Chondrocyte (in vitro differentiated cells): ENCODE measurements at places on chromosomes 1 and 21. TPM values are rescaled to one million over a fixed set of nuclear protein-coding genes. Genes with fewer than 3 reads are reported as not detected.

The CAPN2 gene
- 202 to 241 TPM (median 238 TPM) in 3 replicates for total RNA-seq

The MAP3K7CL gene
- total RNA-seq: 12.8 to 99.2 TPM (median 93.1 TPM) in 3 replicates

The ZNF683 gene
- not detected in 3 replicates for total RNA-seq

The RER1 gene
- 158 to 177 TPM (median 175 TPM) in 3 replicates for total RNA-seq
